ENCODE measurements at places on chromosomes 2 and 18.

DNA sequence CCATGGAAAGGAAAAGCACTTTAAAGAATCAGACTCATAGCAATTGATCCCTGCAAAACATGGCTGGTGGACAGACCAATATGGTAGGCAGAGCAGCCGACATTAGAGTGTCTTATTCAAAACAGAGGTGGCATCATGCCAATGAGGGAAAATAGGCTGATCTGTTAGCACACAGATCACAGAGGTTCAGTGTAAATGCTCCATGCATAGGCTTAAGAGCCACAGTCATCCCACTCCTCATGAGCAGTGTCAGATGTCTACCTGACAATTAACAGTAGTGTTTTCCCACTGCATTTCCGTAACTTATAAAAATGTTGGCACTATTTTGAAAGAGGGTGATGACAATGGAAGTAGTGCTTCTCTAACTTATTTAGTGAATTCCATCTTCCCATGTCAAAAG lies 86.7 kb downstream of the SPATS2L start:
- DNase-seq = no peak

- DNase-seq = no peak
These were observed 40.2 kb upstream of the VRK2 start for GRCh38 chr2:58006256-58006951.

GRCh38 chr2:226114436-226114835 lies 685.2 kb downstream of the IRS1 start:
- no peak for DNase-seq

- DNase-seq = peak; percentile 5
These were observed 49.9 kb upstream of the DAPL1 start for GRCh38 chr2:158745067-158745865.

DNA sequence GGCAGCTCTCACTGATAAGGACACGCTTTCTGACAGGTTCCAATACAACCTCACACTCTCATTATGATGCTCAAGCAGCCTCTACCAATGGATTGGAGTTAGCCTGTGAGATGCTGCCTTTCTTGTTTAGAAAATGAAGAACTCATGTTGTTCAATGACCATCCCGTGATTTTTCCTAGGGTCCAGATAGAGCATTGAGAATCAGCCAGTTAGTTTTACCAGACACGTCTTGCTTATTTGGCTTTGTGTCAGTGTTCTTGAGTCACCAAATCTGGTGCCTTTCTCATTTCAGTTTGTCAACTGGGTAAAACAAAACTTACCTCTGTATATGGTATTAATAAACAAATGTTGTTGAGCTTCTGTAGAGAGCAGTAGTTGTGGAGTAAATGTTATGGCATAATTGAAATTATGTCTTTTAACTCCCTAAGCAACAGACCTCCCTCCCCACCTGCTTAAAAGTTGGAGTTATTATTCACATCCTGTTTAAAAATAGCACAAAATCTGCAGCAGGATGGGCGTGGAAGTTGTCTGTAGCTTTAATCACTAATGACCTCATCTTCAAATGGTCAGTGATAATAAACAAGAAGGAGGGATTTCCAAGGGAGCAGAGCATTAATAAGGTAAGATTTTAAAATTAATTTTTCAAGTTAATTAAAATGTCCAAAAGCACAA lies 167.3 kb downstream of the HRH4 start:
- DNase-seq = no peak
